GM20000 (cell line): ENCODE measurements at places on chromosomes 3 and 15.

DNA sequence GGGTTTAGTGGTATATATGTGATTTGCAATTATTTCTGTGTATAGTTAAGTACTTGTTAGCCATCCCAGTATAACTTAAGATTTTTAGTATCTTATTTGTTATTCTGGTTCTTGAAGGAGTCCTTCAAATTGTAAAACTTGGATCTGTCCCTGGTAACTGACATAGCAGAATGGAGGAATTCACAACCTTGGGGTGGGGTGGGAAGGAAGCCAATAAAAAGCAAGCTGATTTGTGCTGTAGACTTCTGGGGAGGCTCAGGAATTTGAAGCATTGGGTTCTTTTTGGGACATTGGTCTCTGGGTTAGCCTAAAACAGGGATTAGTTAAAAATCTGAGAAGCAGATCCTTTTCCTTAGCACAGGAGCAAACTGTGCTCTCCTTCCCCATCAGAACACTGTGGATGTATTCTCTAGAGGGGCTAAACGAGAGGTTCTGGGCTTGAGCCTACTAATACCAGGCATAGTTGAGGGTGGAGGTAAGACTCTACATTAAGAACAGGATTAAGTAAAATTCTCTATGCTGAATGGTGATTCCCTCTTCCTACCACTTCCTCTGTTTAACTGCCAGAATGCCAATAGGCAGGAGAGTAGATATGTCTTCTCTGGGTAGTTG is 42.2 kb downstream of the GMPS start:
- no peak for DNase-seq

- no peak for DNase-seq
Measured at GRCh38 chr3:25843332-25843731, 53.4 kb downstream of the OXSM start.

DNA sequence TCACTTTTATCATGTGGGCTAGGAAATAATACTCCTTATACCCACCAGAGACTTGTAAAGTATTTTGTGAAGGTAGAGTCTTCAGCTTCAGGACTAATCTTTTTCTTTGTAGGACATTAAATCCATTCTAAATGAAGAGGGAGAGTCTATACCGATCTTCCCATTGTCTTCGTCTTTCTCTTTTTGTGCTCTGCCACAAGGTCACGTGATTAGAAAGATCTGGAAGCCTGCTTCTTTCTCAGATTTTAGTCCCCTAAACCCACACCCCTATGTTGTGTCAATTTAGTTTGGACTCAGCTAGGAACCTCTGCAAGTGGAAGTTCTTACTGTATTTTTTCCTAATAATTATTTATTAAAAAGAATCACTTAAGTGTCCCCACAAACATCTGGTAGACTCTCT is 507.3 kb downstream of the PYDC2 start:
- DNase-seq = no peak

- no peak for DNase-seq
Measured at GRCh38 chr3:104411757-104412156, 955.0 kb upstream of the ALCAM start.

DNA sequence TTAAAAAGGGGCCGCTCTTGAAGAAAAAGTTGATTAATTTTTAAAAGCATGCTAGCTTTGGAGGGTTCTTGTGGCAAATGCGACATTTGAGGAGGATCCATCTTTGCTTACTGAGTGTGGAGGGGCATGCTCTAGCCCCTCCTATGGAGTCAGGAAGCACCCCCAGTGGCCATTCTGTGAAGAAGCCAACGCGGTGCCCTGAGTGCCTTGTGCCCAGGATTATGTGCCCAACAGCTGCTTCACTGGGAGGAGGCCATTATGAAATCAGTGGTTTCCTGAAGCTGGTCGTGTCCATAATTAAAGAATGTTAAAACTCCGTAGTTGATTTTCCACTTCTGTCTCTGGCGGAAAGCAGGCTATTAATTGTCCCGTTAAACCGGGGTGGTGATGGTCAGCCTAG is 69.1 kb upstream of the TNFAIP8L3 start:
- DNase-seq = no peak

DNA sequence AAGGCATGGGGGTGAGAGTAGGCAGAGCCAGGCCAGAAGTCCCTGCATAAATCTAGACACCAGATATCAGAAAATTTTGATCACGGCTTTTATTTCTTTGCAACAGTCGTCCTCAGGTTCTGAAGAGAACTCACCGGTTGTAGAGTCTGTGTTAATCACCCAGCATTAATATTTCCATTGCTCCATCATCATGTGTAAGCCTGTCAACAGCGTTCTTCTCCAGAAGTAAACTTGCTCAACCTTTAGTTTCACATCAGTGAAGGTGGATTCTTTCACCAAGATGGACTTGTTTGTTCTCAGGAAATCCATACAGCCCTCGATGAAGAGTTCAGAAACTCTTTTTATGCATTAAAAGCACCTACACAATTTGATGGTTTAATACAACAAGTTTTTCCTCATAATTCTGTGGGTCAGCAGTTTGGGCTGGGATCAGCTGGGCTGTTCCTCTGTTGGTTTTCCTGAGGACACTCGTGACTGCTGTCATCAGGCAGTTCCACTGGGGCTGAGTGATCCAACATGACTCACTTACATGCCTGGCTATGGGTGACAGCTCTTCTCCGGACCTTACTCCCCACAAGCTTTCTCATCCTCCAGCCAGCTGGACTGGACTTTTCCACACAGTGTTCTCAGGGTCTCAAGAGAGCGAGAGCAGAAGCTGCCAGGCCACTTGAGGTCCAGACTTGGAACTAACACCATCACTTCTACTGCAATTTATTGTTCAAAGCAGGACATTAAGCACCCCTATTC is 303.4 kb downstream of the ZNF621 start:
- no peak for DNase-seq

GRCh38 chr3:64796607-64797399 is 109.0 kb upstream of the ADAMTS9 start:
- DNase-seq = no peak
